ENCODE measurements at places on chromosomes 1 and 21.

DNA sequence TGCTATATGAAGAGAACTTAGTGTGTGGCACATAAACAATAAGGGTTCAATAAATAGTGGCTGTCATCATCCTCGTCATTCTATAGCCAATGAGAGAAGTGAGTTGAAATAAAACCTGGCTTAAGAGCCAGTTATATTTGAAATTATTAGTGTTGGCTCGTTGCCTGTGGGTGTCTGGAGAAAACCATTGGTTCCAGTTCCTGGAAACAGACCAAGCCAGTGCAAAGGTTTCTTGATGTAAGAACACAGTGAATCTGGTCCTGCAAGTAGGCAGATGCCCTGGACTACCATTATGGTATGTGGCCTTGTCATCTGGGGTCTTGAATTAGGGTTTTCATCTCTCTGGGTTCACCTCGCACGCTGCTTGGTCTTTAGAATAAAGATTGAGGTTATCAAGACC lies 43.3 kb downstream of the URB2 start:
- DNase-seq, result no peak

- DNase-seq, result no peak
These were observed 69.8 kb downstream of the JAK1 start for GRCh38 chr1:64896551-64896950.

- DNase-seq, result no peak
These were observed 162.4 kb downstream of the ZSCAN20 start for GRCh38 chr1:33634806-33635205.

DNA sequence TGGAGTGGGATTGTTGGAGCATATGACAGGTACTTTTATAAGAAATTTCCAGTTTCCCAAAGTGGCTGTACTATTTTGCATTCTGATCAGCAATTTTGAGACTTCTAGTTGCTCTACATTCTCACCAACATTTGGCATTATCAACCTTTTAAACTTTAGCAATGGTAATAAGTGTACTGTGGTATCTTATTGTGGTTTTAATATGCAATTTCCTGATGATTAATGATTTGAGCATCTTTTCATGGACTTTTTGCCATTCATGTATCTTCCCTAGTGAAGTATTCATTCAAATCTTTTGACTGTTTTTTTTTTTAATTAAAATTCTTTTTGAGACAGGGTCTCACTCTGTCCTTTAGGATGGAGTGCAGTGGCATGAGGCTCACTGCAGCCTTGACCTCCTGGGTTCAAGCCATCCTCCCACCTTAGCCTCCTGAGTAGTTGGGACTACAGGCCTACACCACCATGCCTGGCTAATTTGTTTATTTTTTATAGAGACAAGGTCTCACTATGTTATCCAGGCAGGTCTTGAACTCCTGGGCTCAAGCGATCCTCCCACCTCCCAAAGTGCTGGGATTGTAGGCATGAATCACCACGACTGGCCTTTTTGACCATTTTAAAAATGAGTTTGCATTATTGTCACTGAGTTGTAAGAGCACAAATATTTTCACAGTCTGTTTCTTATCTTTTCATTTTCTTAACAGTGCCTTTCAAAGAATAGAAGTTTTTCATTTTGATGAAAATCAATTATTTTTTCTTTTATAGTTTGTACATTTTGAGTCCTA lies 7.8 kb upstream of the SLC6A9 start:
- DNase-seq, result no peak

DNA sequence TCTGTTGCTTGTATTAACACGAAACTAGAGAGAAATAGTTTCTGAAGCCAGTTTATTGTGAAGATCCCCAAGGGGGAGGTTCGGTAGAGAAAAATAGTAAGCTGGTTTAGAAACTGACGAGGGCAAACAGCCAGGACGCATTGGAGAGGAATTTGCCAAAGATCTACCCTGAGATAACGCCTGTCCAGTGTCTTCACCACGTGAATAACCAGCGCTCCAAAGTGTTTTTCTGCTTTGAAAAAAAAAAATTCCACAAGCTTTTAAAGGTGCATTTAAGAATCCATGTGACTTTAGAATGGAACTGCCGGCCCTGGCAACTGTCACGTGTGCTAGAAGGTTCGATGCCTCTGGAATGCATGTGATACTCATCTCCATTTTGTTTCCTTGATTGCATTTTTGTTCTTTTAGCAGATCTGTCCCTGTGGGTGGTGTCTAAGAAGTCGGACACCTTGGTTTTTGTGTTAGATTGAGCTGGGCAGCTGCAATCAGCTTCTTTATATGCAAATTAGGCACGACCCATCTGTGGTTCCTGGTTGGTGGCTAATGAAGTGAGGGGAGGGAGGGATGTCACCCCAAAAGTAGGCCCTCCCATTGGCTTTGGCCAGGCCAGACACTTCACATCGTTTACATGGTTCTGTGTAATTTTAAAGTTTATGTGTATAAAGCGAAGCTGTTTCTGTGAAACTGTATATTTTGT lies 1.3 kb upstream of the THAP3 start:
- DNase-seq, result no peak

DNA sequence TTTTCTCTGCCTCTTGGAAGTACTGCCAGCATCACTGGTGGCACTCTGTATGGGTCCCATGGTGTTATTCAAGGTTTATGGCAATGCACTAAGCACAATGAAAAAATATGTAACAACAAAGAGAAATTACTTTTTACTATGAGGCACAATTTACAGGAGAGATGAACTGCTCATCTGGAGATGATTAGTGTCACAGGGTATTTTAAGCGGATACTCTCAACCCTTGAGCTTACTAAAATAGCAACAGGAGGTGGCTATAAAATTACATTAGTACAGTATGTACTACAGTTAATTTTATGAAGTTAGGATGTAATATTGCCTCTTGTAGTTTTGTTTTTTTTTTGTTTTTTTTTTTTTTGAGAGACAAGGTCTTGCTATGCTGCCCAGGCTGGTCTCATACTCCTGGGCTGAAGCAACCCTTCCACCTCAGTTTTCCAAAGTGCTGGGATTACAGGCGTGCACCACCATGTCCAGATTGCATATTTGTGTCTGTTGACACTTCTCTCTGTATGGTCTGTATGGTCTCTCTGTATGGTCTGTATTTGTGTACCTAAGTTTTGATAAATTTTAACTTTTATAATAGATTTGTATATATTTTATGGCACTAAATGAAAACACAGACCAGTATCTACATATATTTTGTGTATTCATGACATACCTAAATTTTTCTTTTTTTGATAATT lies 175.6 kb upstream of the HP1BP3 start:
- no peak for DNase-seq

DNA sequence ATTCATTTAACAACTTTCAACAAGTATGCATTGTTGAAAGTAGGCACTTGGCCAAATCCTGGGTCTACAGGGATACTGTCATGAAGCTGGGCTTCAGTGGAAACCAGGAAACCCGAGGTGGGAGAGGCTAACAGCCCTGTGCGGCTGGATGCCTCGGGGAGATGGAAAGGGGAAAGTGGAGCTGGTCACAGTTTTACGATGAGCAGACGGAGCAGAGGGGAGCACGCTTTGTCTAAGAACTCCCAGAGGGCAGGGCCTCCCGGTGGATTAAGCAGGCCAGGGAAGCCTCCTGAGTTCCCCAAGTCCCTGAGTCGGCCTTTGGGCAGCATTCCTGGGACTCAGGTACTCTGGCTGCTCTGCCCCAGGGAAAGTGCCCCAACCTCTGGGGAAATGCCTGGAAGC lies 23.8 kb downstream of the STUM start:
- no peak for DNase-seq

DNA sequence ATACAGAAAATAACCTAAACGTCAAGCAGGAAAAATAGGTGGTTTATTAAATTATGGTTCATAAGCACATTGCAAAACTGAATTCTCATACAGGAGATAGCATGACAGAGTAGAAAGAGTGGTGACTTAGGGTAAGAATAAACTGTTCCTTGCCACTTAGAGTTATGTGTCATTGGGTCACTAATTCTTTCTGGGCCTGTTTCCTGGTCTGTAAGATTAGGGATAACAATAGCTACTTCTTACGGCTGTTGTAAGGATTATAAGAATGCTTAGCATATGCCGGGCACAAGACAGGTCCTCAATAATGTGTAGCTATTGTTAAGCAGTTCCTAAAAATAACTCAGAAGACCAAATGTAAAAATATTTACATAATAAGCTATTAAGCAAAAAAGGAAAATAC lies 24.2 kb downstream of the SNRNP40 start:
- DNase-seq, result no peak

- no peak for DNase-seq
These were observed 213.5 kb upstream of the NRIP1 start for GRCh38 chr21:15278279-15278678.

DNA sequence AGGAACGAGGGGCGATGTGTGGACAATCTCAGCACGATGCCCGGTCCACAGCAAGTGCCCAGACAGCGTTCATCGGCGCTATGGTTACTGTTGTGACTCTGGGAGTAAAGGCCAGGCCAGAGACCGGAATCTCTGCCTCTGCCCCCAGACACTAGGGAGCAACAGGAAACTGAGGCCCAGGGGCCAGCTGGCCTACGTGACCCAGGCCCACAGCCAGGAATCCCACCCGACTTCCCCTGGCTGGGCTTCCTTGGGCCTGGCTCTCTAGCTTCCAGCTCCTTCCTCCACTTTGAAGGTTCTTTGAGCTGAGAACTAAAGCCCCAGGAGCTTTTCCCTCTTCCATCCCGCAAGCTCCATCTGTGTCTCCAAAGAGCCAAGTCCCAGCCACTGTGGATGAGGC lies 4.6 kb downstream of the LRP8 start:
- no peak for DNase-seq

DNA sequence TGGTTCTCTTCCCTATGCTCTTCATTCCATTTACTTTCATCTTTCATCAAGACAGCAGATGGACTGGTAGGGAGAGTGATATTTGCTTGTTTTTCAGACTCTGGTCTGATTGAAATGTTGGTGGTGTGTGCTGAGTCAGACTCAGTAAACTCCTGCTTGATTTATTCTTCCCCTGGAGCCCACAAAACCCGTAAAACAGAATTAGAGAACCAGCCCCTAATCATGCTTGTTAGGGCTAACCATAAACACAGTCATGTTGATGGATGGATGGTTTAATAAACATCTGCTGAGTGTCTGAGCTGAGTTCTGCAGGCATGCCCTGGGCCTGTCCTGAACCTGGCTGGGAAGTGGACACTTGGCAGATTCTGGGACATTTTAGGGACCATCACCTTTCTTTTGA lies 24.8 kb downstream of the NOS1AP start:
- no peak for DNase-seq

- no peak for DNase-seq
These were observed 94.6 kb downstream of the FGGY start for GRCh38 chr1:59391212-59392179.

- no peak for DNase-seq
These were observed 3.1 kb upstream of the PGBD5 start for GRCh38 chr1:230429067-230429735.
